ENCODE measurements at places on chromosomes 1 and 21.

DNA sequence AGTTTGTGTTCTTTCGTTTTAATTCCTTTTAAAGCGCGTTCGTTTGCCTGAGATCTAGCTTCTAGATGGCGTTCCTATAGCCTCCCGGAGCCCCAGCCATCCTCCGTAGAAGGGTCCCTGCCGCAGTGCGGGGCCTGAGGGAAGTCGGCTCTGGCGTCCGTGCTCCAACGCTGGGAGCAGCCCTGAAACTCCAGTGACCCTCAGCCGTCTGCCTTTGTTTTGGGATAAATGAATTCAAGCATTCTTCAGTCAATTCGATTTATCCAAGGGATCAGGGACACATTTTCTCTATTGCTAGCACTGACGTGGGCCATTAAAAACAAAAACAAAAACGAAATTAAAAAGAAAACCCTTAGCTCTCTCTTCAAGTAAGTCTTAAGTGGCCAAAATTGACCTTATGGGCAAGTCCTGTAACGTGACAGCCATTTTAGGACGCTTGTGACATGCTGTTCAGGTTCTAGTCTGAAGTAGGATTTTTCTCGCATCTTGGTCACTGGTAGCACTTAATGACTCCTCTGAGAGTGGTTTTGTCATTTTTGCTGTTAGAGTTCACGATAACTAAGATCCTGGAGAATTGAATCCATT is 742 bp upstream of the HSPA13 start:
- no peak for DNase-seq

DNA sequence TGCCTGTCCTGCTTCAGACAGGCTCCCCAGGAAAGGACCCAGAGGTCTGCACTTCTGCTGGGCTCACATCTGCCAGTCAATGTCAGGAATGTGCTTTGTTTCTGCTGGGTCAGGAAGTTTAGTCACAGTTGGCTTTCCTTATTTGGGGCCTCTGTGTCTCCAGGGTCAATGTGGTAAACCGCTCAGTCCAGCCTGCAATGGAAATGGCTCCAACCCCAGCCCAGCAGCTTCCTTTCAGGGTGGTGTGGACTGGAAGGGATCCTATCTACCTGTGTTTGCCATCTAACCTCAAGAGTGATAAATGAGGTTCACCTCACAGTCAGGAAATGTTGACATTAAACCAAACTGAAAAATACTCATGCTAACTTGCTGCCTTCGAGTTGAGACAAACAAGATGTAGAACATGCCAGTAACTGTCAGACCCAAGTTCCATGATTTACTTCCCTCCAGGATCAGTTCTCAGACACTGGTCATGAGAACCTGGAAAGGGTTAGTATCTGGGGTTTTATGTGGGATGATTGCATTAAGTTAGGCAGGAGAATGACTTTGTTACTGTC is 20.3 kb downstream of the ENO1 start:
- peak; percentile 90 for DNase-seq

- no peak for DNase-seq
These were observed 3.6 kb downstream of the SDC3 start for GRCh38 chr1:30904962-30905335.

GRCh38 chr1:116224561-116224960 is 113.4 kb downstream of the MAB21L3 start:
- no peak for DNase-seq

DNA sequence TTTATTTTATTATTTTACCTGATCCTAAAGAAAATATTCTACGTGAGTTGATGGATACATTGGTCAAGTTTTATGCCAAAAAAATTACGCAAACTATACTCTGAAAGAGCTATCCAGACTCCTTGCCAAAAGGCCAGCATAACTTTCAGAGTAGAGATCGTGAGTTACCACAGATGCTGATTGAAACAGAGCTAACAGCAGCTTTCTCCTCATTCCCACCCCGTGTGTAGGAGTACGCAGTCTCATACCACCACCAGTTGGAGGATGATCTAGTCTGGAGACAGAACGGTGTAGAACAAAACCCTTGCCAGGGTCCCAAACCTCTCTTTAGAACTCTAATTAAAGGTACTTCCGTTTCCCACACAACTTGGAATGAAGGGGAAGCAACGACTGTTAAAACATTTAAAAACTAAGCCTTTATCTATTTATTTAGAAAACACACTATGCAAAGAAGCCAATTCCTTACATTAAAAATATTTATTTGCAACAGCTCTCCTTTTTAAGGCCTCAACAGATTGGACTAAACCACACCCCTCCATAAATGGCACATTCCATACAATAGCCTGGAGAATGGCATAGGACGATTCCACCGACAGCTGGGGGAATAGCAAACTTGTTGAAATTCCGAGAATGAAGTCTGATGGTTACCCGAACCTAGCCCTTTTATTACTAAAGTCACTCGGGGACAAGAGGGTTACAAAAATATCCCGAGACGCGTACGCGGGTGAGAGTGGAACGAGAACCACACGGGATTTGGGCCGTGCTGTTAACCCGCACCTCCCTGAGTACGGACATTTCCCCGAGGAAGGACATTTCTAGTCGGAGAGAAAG is 1.4 kb downstream of the NUCKS1 start:
- DNase-seq: peak; percentile 71

DNA sequence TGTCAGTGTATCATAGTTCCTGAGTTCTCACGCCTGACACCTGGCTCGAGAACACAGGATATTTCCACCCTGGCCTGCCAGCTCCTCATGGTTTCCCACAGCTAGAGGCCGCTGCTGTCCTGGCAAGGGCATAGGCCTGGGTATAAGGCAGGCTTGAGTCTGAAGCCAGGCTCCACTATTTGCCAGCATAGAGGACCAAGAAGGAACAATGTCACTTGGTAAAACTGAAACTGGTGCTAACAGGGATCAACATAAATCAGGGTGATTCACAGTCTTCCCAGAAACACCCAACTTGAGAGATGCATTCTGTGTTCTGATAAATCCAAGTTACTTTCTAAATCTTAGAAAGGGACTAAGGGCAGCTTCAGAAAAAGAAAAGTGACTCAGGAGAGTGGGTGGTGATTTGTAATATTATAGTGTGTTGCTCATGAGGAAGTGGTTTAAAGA is 6.9 kb upstream of the S100A2 start:
- DNase-seq: peak; percentile 52

DNA sequence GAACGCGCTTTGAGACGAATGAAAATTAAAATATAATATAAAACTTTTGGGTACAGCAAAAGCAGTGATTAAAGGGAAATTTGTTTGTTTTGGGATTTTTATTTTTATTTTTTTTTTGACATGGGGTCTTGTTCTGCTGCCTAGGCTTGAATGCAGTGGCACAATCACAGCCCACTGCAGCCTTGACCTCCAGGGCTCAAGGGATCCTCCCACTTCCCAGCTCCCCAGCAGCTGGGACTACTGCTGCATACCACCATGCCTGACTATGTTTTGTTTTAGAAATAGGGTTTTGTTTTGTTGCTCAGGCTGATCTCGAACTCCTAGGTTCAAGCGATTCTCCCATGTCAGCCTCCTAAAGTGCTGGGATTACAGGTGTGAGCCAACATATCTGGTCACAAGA is 30.3 kb downstream of the USP24 start:
- no peak for DNase-seq

DNA sequence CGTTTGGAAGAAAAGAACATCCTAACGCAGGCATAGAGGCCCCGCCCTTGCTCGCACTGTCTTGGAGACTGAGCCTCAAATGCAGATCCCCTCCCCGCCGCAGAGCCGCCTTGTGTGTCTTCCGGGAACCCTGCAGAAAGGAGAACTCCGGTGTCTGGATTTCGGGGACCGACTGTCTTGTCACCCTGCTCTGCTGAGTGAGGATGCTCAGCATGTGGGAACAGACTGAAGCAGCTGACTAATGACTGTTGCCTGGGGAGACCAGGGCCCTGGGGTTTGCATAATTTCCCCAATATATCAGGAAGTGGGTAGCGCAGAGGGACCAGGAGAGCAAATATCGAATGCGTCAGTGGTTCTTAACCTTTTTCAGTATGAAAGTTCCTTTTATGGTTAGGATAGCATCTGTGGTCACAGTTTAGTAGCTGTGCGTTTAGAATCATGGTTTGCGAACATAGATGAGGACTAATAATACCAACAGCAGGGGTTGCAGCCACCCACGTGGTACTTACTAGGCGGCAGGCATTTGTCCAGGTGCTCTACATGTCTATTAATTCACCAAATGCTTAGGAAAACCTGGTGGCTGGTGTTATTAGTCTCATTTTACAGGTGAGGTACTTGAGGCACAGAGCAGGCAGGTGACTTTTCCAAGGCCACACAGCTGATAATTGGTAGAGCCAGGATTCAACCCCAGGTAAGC is 14.3 kb downstream of the GPR137B start:
- peak; percentile 92 for DNase-seq

DNA sequence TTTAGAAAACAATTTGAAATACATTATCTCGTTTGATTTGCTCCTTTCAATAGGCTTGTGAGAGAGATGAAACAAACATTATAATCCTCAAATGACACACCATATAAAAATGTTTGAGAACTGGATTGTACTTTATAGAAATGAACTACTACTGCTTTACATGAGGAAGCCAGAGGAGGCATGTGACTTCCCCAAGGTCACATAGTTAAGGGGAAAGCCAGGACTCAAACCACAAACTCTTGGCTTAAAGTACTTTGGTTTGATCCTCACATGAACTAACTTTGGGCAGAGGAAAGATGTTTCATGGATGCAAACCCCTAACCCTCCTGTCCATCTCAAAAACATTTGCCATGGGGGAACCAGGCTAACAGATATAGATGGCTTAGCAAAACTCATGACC is 4.7 kb downstream of the ARHGEF11 start:
- DNase-seq: no peak

DNA sequence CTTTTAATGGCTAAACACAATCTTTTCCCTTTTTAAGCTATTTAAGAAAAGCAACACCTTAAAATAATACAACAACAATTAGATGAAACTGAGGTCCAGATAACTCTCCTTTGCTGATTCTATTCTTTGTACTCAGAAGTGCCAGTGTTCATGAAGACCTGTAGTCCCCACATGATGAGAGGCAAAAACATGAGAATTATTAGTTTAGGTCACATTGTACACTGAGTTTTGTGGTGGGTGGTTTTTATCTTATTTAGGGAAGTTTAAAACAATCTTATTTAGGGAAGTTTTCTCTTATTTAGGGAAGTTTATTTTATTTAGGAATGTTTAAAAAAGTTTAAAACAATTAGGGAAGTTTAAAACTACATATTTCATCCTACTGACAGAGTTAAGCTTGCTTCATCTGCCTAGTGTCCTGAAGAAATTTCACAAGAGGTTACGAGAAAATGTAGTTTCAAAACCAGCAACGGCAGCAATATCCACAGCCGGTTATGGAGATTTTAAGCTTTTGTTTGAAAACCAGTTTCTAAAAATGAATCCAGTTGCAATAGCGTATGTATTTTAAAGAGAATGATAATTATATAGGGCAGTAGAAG is 7.8 kb upstream of the OR14I1 start:
- DNase-seq: peak; percentile 10

DNA sequence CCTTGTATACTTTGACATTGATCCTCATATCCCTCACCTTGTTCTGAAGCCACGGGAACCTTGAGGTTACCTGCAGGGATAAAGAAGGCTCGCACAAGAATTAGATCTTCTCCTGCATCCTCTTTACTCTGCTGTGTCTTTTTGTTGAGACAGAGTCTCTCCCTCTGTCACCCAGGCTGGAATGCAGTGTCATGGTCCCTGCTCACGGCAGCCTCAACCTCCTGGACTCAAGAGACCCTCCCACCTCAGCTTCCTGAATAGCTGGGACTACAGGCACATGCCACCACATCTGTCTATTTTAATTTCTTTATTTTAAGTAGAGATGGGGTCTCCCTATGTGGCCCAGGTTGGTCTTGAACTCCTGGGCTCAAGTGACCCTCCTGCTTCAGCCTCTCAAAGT is 134.7 kb downstream of the PTPRC start:
- DNase-seq: no peak

DNA sequence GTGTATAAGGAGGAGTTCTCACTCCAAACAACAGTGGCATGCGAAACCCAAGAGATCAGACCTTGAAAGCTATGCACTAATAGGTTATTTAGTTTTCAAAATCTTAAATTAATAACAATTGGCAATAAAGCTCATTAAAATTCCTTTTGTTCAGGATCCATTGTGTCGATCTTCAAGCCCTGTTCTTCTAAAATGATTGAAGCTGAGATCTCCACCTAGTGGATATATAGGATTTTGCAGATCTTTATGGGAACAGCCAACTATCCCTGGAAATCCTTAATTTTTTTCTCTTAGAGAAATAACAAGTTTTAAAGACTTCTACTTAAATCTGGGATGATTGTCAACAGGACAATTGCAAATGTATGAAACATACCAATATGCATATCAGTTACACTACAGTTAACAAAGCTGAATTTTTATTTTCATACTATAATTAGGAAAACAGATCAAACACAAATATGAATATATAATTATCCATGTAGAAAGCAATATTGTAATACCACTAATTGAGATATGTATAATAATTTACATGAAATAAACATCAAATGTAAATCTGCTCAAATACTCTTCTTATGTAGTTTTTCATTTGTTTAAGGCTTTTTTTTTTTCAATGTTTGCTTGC is 43.3 kb downstream of the LRRC53 start:
- peak; percentile 65 for DNase-seq

DNA sequence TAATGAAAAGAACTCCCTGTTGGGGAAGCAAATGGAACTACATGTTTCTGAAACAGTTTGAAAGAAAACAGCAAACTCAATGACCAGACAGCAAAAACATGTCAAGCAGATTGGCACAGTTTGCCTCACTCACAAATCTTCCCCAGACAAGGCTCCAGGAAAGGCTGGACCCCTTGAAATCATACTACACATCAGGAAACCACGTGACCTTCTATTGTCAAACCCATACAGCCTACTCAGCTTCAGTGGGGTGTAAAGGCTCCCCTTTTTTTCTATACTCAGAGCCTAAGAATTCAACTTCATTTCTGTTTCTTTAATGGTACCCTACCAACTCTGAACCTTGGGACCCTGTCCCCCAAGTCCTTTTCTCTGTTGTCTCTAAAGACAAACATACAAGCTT is 15.7 kb upstream of the CTTNBP2NL start:
- DNase-seq: no peak

DNA sequence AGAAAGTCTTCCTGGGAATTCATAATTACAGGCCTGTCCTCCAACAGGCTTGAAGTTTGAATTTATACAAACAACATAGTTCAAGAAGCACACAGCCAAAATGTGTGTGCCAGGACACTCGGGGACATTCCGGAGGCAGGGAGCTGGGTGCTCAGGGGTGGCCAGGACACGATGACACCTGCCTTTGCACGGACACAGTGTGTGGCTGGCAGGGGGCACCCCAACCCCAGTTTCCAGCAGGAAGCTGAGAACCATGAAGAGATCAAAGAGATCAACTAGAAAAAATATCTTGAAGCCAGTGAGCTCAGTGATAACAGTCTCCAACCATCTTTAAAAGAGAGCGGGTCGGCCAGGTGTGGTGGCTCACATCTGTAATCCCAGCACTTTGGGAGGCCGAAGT is 32.5 kb upstream of the TRAPPC10 start:
- DNase-seq: no peak

GRCh38 chr21:21662776-21663175 is 664.6 kb downstream of the NCAM2 start:
- no peak for DNase-seq
